ENCODE measurements at places on chromosomes 4 and X.

DNA sequence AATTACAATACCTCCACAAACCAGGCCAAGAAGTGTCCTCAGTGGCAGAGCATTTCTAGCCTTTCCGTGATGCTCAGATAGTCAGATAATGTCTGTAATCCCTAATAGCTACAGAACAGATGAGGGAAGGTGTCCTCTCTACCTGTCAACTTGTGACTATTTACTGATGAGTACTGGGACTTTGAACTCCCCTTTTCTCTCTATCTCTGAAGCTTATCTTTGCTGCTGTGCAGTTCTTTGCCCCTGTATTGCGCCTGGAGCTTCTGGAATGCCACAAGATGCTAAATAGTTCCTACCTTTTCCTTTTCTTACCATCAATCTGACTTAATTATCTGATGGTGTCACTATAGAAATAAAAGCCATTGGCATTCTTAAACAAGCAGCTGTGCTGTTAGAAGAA, 30.5 kb downstream of the FGF2 start:
- peak overlapping the region; percentile 56 for H3K27ac ChIP-seq
- peaks cover 18% of the 10 kb centered on the region for H3K4me1 ChIP-seq
- H3K36me3 ChIP-seq = no peaks in the 10 kb centered on the region
- no peak overlapping the region for H3K4me3 ChIP-seq

DNA sequence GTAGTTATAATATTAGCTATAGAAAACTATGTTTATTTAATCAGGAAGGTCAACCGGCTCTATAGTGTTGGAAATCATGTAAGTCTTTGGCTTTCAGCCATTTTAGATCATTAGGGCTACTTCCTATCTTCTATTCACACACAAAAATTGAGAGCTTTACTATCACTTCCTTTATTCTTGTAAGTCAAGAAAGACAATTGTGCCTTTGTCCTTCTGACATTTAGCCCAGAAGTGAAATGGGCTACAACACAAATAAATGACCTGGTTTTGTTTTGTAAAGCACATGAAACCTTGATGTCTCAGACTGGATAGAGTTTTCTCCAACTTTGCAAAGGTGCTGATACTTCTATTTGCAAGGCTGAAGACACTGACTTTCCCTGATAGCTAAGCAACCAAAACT, 122.4 kb upstream of the ACSL4 start:
- H3K36me3 ChIP-seq = no peaks in the 10 kb centered on the region
- no peak overlapping the region for H3K4me3 ChIP-seq

- no peak overlapping the region for H3K27ac ChIP-seq
- H3K4me3 ChIP-seq = peak overlapping the region; percentile 38
- DNase-seq = no peak
These were observed 333.9 kb upstream of the FSTL5 start for GRCh38 chr4:162497564-162498167.

DNA sequence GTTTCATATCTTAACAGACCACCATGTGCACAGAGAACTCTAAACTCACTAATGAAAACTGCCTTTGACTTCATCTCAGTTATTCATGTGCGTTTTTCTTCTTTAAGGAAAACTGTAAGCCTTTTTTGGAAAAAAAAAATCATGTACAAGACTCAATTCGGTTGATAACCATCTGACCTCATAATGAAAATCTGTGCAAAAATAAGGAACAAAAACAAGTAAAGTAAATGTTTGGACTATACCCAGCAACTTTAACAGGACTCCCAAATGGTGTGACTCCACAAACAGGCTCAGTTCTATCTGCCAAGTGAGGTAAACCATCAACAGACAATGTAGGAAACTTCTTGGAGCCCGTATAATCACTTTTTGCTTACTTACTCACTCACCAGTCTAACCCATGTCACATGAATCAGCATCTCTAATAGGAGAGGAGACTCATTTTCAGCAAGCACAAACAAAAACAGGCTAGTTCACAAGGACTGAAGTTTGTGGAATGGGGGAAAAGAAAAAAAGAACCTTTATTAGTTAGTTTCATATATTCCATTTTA, 9.3 kb downstream of the APOO start:
- H3K4me3 ChIP-seq = no peak overlapping the region
- peaks cover 29% of the 10 kb centered on the region for H3K4me1 ChIP-seq
- DNase-seq = no peak
- no peaks in the 10 kb centered on the region for H3K36me3 ChIP-seq

- no peak overlapping the region for H3K4me3 ChIP-seq
- DNase-seq = no peak
- no peaks in the 10 kb centered on the region for H3K4me1 ChIP-seq
- no peak overlapping the region for H3K27ac ChIP-seq
- H3K27me3 ChIP-seq = no peaks in the 10 kb centered on the region
- no peaks in the 10 kb centered on the region for H3K36me3 ChIP-seq
These were observed 134.7 kb downstream of the LHFPL1 start for GRCh38 chrX:112545051-112545450.

DNA sequence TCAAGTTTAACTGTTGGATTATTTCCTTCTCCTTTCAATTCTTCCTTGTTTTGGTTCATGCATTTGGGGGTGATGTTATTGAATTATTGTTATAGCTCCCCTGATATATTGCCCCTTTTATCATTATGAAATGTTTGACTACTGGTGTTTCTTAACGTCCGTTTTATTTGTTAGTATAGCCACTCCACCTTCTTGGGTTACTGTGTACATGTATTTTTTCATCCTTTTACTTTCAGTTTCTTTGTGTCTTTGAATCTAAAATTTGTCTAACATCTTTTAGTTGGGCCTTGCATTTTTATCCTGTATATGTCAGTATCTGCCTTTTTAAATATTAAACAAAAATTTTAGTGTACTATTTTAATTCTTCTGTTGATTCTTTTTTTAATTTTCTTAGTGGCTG, 88.7 kb downstream of the TNIP2 start:
- no peak for DNase-seq
- no peaks in the 10 kb centered on the region for H3K27me3 ChIP-seq
- H3K27ac ChIP-seq = no peak overlapping the region
- peaks cover 17% of the 10 kb centered on the region for H3K36me3 ChIP-seq
- peaks cover 23% of the 10 kb centered on the region for H3K4me1 ChIP-seq
- H3K4me3 ChIP-seq = peak overlapping the region; percentile 13

- no peaks in the 10 kb centered on the region for H3K4me1 ChIP-seq
- no peak overlapping the region for H3K4me3 ChIP-seq
These were observed 100.9 kb upstream of the TBC1D9 start for GRCh38 chr4:140857111-140857510.

DNA sequence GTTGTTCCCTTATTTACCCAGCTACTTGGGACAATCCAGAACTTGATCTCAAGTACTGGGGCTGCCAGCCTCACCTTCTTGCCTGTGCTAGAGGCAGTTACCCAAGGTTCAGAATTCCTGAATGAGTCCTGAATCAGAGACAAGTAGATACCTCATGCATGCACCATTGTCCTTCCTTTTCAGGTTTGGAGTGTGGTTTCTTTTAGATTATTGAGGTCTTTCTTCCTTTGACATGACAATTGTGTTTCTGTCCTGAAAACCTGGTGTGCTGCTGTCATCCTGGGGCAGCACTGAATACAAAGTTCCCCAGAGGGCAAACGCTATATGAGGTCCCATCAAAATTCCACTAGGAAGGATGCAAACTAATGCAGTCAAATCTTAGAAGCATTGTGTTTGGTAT, 3.5 kb downstream of the CXCL2 start:
- no peak overlapping the region for H3K27ac ChIP-seq
- no peak overlapping the region for H3K4me3 ChIP-seq
- no peak for DNase-seq

DNA sequence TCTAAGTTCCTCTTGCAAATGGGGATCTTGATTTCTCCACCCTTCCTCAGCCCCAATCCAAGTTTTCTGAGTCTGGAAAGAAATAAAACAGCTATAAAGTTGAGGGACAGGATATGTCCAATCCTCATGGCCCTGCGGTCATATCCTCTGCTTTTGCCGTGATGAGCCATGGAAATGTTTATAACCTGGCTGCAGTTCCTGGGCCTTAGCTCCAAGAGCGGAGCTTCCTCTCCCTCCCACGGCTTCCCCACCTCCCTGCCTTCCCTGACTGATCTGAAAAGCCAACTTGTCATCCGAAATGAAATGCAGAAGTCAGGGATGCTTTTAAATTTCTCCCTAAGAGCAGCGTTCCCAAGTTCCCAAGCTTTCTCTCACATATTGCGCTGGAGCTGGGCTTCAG, 221.5 kb upstream of the SFRP2 start:
- H3K4me3 ChIP-seq = no peak overlapping the region
- H3K27ac ChIP-seq = no peak overlapping the region
- DNase-seq = no peak
- no peaks in the 10 kb centered on the region for H3K27me3 ChIP-seq

DNA sequence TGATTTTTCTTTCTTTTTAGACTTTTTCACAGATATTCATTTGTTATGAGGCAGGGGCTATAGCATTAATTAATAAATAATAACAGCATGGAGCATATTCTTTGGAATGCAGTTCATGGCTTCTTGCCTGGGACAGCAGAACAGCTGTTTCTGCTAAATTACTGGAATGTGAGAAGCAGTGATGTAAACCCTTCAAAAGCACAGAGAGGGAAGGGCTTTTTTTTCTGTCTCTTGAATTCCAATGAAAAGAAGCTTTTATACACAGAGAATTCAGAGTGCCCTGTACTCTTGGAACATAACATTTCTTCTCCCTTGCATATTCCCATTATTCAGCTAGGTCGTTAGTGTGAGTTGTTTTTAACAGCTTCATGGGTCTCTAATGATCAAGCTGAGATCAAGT, 28.5 kb upstream of the ANK2 start:
- H3K4me1 ChIP-seq = no peaks in the 10 kb centered on the region
- H3K4me3 ChIP-seq = no peak overlapping the region
- no peak for DNase-seq
- H3K36me3 ChIP-seq = no peaks in the 10 kb centered on the region
- H3K27me3 ChIP-seq = no peaks in the 10 kb centered on the region

DNA sequence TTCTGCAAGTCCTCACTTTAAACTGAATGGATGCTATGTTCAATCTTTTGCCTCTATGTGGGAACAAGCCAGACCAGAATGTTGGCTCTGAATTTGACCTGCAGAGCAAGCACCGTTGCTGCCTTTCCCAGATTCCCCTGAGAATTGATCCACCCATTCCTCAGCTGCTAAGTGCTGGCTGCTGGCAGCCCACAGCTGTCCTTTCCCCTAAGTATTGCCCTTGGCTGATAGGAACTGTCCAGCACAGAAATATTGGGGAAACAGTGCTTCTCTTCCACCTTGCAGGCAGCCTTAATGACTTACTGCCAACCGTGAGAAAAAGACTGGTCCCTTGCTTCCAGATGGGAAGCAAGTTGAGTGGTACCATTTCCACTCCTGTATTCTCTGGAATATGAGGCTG, 475.9 kb downstream of the PDHA2 start:
- no peak overlapping the region for H3K27ac ChIP-seq
- H3K4me3 ChIP-seq = no peak overlapping the region
- no peaks in the 10 kb centered on the region for H3K36me3 ChIP-seq
- DNase-seq = no peak
- H3K4me1 ChIP-seq = no peaks in the 10 kb centered on the region
- no peaks in the 10 kb centered on the region for H3K27me3 ChIP-seq

DNA sequence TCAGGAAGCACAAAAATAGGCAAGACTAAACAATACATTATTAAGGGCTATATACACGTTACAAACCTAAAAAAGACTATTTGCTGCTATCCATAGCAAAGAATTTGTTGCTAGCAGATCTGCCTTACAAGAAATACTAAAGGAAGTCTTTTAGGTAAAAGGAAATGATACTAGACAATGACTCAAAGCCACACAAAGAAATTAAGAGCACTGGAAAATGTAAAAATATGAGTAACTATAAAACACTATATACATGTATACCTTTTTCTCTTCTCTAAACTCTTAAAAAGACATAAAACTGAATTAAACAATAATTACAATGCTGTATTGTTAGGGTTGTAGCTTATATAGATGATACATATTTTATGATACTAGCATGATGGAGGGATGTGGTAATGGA, 25.7 kb downstream of the SLC9A7 start:
- no peak for DNase-seq
- no peaks in the 10 kb centered on the region for H3K36me3 ChIP-seq
- H3K4me3 ChIP-seq = no peak overlapping the region
- no peak overlapping the region for H3K27ac ChIP-seq

- no peak overlapping the region for H3K4me3 ChIP-seq
- peaks cover 17% of the 10 kb centered on the region for H3K4me1 ChIP-seq
- H3K27me3 ChIP-seq = no peaks in the 10 kb centered on the region
- H3K27ac ChIP-seq = no peak overlapping the region
- H3K36me3 ChIP-seq = no peaks in the 10 kb centered on the region
These were observed 13.3 kb downstream of the CNOT6L start for GRCh38 chr4:77805840-77806239.

DNA sequence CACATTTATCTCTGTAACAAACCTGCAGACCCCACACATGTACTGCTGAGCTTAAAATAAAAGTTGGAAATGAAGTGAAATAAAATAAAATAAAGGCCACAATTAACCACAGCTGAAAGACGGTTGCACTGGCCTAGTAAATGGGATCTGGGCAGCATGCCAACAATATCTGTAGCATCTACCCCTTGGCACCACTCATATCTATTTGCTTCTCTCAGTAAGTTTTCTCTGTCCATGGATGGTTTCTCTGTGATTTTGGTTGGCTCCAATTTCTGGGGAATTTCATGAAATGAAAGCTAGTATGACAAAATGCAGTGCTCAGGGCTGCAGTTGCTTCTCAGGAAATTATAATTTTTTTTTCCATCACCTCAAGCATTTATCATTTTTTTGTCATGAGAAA, 172.0 kb upstream of the IL15 start:
- no peaks in the 10 kb centered on the region for H3K4me1 ChIP-seq
- H3K27ac ChIP-seq = no peak overlapping the region
- no peaks in the 10 kb centered on the region for H3K36me3 ChIP-seq
- no peaks in the 10 kb centered on the region for H3K27me3 ChIP-seq
- DNase-seq = no peak
- H3K4me3 ChIP-seq = no peak overlapping the region

GRCh38 chrX:1390621-1391369, 1.1 kb downstream of the SLC25A6 start:
- peak overlapping the region; percentile 99 for H3K27ac ChIP-seq
- no peak for DNase-seq
- H3K4me3 ChIP-seq = peak overlapping the region; percentile 93
- peaks cover 45% of the 10 kb centered on the region for H3K36me3 ChIP-seq
- no peaks in the 10 kb centered on the region for H3K27me3 ChIP-seq

DNA sequence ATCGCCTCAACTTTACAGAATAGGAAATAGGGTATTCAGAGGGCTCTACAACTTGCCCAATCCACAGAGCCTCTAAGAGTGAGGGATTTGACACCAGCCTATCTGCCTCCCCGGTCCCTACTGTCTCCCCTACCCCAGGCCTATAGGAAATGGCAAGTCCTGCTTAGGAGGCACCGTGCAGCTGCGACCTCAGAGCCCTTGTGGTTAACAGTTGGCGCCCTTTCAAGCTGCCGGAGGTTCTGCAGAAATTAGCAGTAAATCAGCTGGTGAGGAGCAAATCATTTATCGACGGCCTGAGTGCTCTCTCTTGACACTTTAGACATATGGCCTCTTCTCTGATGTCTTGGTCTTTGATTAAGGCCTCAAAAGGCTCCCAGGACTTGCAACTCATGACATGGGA, 96.9 kb downstream of the CLNK start:
- no peak for DNase-seq
- no peaks in the 10 kb centered on the region for H3K27me3 ChIP-seq
- no peak overlapping the region for H3K4me3 ChIP-seq
- H3K4me1 ChIP-seq = peaks cover 6% of the 10 kb centered on the region
